ENCODE measurements at places on chromosomes 6 and 20.

- no peak for DNase-seq
Observed at GRCh38 chr6:170276369-170277057, 14.4 kb downstream of the DLL1 start.

DNA sequence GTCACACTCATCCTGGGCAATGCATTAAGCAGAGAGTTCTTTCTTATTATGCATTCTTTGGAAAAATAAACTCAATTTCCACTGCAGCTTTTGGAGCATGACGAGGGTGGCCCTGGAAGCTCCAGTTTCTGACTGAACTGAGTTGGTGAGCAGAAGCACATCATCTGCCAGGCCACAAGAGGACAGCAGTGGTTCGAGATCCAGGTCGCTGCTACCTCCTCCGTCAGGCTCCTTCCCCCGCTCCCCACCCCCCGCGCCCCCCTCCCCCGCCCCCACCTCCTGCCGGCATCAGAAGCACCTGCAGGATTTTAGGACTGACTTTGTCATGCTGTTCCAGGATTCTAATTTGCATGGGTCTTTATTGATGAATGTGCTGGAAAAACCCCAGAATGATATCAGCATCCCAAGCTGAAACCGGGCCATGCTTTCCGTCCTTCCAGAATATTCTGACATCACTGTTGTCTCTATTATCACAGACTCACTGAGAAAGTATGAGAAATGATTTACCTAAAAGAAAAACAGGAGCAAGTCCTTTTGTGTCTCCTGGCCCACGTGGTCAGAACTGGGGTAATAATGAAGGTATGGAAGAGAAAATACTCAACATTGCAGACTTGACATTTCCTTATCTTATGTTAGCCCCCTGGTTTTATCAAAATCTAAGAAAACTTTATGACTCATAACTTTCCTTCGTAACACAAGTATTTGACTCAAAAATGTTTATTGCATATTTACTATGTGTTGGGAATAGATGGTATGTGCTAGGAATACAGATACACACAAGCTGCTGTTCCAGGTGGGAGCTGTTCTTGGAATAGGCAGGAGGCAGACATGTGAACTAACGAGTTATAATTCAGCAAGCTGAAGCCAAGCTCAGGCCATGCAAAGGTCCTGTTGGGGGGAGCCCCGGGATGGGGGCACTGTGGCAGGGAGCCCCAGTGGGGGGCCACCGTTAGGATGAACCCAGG, 220.2 kb upstream of the EXOC2 start:
- DNase-seq: no peak

GRCh38 chr20:13006825-13007224, 1.9 kb upstream of the SPTLC3 start:
- DNase-seq: no peak

GRCh38 chr6:35417979-35418661, 34.0 kb upstream of the FANCE start:
- DNase-seq: no peak

DNA sequence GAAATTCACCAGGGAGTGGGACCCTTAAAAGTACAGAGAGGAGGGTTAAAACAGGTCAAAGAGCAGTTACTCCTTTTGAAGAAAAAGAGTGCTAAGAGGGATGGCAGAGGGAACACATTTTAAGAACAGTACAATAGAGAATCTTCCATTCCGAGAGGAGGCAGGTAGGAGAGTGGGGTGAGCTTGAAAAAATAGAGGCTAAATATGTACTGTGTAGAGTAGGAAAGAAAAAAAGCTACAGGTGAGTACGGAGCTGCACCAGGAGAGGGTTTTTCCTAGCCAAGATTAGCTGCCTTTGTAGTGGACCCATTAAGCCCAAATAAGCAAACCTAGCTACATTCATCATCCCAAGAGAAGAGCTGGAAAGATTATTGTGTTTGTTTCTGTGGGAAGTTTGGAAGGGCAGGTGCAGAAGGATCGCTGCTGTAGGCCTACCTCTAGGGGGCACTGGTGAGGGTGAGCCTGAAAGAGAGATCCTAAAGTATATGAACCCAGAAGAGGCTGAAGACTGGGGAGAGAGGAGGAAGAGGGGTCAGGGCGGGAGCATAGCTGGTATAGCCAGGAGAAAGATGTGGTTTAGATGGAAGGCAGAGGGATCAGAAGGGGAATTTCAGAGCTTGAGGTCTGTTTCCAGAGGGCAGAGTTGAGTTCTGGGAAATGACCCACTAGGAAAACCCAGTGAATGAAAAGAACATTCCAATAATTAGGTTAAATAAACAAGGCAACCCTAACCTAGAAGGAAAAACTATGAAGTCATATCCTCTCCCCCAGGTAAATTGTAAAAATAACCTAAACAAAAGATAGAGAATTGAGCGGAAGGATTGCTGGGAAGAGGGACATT, 50.2 kb upstream of the HINT3 start:
- no peak for DNase-seq

DNA sequence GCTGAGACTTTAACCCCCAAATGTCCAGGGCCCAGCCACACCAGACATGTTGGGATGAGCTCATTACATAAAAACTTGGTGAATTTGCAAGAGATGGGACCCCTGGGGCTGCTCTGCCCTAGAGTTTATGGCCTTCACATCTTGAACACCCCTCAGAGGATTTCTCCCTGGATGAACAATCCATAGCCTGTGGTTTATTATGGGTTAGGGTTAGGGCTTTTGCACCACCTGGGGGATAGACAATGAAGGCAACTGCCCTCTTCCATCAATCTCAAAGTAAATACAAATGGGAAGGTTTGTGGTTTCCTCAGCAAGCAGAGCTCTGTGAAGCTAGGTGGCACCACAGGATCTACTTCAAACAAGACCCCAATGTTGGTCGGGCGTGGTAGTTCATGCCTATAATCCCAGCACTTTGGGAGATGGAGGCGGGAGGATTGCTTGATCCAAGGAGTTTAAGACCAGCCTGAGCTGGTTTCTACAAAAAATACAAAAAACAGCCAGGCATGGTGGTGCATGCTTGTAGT, 17.4 kb downstream of the SPINT3 start:
- DNase-seq: no peak

GRCh38 chr6:55047451-55048044, 126.8 kb upstream of the HCRTR2 start:
- DNase-seq: no peak

DNA sequence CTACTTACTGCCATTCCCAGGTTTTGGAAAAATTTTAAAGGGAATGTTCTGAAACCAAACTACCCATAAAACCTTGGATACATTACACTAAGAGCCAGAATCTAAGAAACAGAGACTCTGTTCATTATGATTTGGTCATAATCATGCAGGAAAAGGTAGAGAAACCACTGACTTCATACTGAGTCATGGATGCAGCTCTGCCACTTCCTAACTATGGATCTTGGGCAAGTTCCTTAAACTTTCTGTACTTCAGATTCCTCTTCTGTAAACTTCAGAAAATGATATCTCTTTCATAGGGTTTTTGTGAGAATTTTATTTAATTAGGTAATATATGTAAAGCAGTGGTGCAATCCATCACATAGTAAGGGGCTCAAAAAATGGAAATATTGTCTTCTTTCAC, 20.0 kb downstream of the PLA2G7 start:
- no peak for DNase-seq

- no peak for DNase-seq
Observed at GRCh38 chr6:42129360-42129676, 13.1 kb downstream of the C6orf132 start.

- peak; percentile 56 for DNase-seq
Observed at GRCh38 chr20:47360297-47361056, 4.0 kb upstream of the ZMYND8 start.

DNA sequence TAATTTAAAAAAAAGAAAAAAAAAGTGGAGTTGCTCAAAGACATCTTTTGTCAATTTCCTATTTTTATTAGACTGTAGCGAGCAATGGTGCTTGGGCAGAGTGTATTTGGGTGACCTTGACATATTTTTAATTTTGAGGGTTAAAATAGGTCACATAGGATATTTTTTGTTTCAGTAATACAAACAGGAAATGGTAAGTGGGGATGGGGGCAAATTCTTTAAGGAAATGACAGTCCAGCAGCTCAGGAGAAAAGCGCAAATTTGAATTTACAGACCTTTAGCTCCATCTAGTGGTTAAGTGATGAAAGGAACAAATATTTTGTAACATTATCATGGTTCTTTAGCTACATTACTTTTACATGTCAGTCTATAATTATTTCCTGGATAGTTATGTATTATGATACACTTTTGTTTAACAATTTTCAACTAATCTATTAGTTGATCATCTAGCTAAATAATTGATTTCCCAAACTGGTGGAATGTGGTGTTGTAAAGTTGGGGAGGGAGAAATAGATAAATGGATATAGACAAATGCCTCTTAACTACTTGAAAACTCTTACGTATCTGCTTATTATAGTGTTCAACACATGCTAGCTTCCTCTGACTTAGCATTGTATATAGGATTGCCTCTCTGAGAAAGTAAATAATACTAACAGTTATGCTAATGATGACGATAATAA, 10.0 kb downstream of the CITED2 start:
- peak; percentile 26 for DNase-seq

- no peak for DNase-seq
Observed at GRCh38 chr6:136403110-136403980, 113.7 kb upstream of the BCLAF1 start.
